Peyer's patch (tissue), 4 donors: ENCODE measurements at places on chromosomes 5 and 9. TPM values are rescaled to one million over a fixed set of nuclear protein-coding genes. Genes with fewer than 3 reads are reported as not detected.

GRCh38 chr9:128689820-128690683 lies 1.0 kb downstream of the SET start:
- H3K36me3 ChIP-seq = no peaks in the 10 kb centered on the region
- H3K4me1 ChIP-seq = peaks cover 22% of the 10 kb centered on the region
- H3K27ac ChIP-seq = peak overlapping the region; percentile 73
- DNase-seq = peak; percentile 71

DNA sequence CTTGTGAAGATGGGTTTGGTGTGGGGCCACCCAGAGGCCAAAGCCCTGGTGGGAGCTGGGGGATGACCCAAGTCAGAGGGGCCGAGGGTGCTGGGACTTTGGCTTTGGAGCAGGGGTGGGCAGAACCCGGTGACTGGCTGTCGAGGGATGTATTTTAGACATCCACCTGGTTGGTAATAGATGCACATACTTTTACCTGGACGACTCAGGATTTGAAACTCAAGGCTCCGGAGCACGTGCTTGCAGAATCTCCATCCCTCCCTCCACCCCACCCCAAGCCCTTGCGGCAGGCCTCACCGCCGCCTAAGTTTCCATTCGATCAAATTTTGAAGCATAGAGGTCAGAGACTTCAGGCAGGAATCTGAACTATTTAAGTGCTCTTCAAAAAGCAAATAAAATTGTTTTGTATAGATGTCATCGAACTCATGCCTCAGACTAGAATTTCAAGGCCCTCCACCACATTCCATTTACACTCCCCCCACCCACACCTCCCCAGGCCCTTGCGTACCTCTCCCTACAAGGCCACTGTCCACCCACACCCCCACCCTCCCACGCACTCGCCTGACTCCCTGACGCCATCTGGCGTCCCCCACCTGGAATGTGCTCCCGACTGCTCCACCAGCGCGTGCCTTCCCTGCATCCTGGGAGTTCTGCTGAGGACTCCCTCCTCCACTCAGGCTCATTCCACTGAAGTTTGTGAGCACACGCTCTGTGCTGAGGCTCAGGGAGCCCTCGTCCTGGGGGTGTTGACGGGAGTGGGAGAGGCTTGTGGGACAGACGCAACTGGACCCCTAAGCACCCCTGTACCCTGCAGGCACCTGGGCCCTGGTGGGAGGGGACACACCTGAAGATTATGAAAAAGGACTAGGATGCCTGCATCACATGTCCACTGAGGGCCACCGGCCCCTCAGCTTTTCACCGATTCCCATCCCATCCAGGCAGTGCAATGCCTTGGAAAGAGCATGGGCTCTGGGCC lies 56.4 kb upstream of the RPL26L1 start:
- H3K27ac ChIP-seq = peak overlapping the region; percentile 83
- H3K36me3 ChIP-seq = no peaks in the 10 kb centered on the region
- H3K27me3 ChIP-seq = no peaks in the 10 kb centered on the region
- H3K4me3 ChIP-seq = no peak overlapping the region
- peak; percentile 39 for DNase-seq

DNA sequence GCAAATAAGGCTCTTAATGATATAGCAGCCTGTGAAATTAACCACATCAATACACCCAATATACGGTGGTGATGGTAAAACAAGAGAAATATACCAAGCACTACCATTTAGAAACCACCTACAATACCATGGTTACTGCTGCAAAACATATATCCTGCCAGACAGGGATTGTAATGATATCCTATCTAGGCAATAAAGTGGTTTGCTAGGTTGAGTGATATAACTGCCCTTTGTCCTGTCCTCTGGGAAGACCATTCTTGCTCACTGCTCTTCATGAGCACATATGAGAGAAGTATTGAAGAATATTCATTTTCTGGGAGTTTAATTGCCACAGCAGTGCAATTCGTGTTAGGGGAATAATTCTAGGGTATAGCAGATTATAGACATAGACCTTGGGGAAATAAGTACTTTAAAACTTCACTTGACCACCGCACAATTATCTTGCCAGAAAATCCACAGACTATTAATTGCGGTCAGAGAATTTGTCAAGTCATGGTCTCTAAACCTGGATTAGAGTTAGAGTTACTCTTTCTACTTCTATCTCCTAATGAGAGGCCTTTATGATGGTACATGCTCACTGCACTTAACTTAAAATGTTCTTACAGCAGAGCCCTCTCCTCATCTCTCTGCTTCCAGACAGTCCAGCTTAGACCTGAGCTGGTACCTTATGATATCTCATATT lies 413.0 kb downstream of the ZNF608 start:
- no peaks in the 10 kb centered on the region for H3K27me3 ChIP-seq
- no peaks in the 10 kb centered on the region for H3K4me1 ChIP-seq
- no peak overlapping the region for H3K4me3 ChIP-seq
- DNase-seq = no peak
- H3K36me3 ChIP-seq = no peaks in the 10 kb centered on the region
- H3K27ac ChIP-seq = no peak overlapping the region

DNA sequence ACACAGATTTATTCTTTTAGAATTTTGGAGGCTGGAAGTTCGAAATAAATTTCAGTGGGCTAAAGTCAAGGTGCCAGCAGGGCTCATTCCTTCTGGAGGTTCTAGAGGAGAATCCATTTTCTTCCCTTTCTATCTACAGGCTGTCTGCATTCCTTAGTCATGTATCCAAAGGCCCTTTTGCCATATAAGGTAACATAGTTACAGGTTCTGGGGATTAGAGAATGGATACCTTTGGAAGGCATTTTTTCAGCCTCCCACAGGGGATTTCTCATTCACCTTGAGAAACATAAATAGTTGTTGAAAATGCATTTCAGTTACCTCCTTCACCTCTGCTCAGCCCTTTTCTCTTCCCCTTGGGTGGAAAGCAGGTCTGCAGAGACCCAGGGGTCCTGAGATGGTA lies 280.0 kb upstream of the MAP3K1 start:
- no peak overlapping the region for H3K4me3 ChIP-seq
- no peak for DNase-seq
- H3K4me1 ChIP-seq = no peaks in the 10 kb centered on the region
- H3K27me3 ChIP-seq = no peaks in the 10 kb centered on the region
- no peak overlapping the region for H3K27ac ChIP-seq

- DNase-seq = no peak
- H3K4me3 ChIP-seq = no peak overlapping the region
Measured at GRCh38 chr5:111061618-111062017, 9.9 kb upstream of the TSLP start.

DNA sequence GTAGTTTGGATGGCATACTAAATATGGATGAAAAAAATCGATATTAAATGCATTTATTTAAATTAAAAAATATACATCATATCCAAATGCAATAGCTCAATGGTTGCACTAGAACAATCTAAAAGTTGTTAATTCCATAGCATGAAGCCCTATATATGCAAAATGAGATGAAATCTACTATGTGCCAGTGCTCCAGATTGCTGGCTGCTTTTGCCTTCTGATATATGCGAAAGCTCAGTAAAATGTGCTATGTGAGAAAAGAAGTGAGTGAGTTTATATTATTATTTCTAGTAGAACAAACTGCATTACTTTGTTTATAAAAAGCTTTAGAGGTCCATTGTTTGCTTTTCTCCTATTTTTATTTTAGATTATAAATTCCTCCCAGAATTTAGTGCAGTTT lies 186.7 kb downstream of the MAT2B start:
- H3K27ac ChIP-seq = no peak overlapping the region
- H3K4me3 ChIP-seq = no peak overlapping the region
- no peaks in the 10 kb centered on the region for H3K36me3 ChIP-seq
- H3K4me1 ChIP-seq = no peaks in the 10 kb centered on the region
- DNase-seq = no peak

- H3K27me3 ChIP-seq = no peaks in the 10 kb centered on the region
- H3K27ac ChIP-seq = no peak overlapping the region
- H3K36me3 ChIP-seq = no peaks in the 10 kb centered on the region
- DNase-seq = no peak
Measured at GRCh38 chr5:57411982-57412381, 70.6 kb downstream of the ACTBL2 start.

C5orf24 gene
- 34.7 TPM for total RNA-seq

AMACR gene
- total RNA-seq = 20.1 TPM

ARHGEF28 gene
- total RNA-seq = 18.9 TPM

NUTM2F gene
- not detected for total RNA-seq

KIF4B gene
- total RNA-seq = not detected
